ENCODE measurements at places on chromosomes 3 and 15.

GRCh38 chr3:147449669-147450068, 40.5 kb downstream of the ZIC1 start:
- DNase-seq, result no peak

DNA sequence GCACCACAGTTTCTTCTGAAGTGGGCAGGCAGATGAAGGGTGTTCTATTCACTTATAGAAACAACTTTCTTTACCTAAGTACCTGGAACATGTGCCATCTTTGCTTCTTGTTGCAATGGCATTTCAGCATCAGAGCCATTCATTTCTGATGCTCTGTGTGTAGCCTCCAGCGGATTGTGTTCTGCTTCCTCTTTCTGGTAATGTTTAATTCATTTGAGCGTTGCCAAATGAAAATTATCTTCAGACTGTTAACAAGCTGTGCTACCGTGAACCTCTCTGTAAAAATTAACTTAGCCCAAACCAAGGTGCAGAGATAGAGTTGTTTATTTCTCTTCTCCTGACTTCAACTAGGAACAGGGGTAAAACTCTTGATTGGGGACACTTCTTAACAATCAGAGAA, 302.0 kb downstream of the EDEM1 start:
- no peak for DNase-seq

DNA sequence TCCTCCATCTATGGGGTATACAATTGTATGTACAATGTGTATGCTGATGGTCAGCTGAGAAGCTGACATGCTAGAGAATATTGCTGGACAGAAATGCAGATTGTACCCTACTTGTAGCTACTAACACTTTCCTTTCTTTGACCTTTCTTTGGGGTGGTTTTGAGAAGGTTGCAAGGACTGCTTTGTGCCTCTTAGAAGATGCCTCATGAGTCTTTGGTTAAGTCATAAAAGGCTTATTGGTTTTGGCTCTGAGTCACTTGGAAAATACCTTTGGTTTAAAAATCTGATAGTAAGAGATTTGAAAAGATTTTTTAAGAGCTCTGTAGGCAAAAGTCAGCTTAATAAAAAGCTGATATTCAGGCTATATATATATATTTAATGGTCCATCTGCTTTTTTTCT, 71.5 kb downstream of the ZMAT3 start:
- no peak for DNase-seq

DNA sequence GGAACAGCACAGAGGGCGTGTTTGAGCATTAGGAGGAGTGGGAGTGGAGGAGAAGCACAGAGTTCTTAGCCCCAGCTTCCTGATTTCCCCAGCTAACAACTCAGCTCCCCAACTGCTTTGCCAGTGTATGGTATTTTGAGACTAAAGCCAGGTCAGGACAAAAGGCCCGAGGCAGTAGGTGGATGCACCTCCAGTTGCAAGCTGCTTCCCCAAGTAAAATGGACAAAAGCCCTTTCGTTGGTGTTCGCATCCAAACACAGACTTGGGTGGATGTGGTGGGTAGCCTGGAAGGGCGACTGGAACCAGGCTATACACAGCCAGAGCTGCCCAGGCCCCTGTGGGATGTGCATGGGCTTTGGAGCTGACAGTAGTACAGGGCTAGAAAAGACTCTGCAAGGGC, 12.3 kb upstream of the EHD4 start:
- DNase-seq, result no peak

DNA sequence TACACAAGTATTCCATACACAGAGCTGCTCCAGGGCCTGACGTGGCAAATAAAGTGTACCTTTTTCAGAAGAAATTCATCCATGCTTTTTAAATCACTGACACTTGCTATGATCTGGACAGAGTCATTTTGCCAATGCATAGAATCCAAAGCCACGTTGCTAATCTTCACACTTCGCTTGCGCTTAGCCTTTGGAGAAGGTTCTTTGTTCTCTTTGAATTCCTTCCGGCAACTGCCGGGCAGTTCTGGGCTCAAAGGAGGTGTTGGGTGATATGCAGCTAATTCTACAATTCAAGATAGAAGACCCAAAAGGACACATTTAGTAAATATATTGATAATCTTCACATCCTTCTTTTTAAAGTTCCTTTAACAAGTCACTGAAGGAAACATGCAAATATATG, 69.9 kb downstream of the NR2E3 start:
- no peak for DNase-seq

- peak; percentile 52 for DNase-seq
These were observed 53.9 kb downstream of the RAP2B start for GRCh38 chr3:153215966-153216365.

- DNase-seq, result no peak
These were observed 41.1 kb downstream of the ACAA1 start for GRCh38 chr3:38095669-38096483.

GRCh38 chr3:58419780-58420507, 13.7 kb downstream of the PDHB start:
- DNase-seq, result no peak

All from fibroblast of skin of left biceps (primary cell).